ENCODE measurements at places on chromosomes 11 and 22.

DNA sequence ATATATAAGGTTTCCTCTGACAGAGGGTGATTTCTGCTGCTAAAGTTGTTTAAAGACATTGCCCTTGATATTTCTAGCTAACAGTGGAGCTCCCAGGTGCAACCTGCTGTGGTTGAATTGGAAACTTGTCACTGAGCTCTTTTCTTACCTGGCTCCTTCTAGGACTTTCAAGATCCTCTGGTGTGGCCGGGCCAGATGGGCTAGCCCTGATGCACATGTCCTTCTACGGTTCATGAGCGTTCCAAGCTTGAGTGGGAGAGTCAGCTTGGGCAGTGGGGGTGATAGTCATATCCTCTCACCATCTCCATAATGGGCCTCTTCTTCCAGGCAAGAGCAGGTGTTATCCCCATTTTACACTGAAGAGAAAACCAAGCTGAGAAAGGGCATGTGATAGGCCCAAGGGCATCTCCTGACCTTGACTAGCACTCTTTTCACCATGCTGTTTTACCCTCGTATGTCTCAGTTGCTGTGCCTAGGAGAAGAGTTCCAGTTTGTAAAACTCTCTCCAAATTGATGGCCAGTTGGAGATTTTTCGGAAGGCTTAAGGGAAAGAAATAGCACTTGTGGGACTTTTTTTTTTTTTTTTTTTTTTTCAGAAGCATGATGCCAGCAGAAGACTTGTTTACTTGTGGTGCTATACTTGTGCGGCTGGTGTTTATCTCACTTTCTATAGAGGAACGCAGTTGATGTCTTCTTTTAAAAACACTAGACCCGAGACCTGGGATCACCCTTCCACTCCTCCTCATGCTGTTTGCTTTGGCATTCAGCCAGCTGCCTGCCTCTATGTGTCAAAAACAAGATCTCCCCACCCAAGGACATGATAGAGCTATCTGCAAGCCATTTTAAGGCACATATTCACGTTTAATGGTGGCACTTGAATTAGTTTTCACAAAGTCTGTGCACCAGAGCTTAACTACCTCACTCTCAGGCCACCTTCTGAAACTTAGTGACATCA, 32.6 kb downstream of the TEAD1 start:
- no peak for DNase-seq

DNA sequence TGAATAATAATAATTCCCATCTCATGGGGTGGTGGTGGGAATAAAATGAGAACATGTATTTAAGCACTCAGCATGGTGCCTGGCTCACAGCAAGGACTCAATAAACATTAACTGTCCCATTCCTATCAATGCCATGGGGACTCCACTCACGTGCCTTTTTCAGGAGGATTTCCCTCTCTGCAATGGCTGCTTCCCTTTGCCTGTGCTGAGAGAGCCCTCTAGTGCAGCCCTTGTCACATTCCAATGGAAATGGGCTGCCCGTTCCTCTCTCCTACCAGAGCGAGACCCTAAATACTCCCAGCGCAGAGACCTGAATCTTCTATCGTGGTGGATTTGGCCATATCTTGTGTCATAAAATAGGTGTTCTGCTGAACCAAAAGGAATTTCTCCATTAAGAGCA, 621.5 kb upstream of the B3GAT1 start:
- DNase-seq: no peak

DNA sequence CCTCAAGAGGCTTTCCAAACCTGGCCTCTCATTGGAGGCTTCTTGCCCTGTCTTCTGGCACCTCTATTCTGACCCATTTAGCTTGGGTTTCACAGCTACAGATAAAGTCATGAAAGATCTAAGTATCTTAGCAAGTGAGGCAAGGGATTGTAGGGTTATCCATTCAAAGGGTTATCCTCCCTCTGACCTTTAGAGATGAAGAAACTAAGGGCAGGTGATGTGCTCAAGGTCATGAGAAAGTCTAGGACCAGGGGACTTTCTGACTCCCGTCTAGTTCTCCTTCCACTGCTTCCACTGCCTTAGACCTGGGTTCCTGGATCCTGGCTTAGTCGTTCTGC, 7.2 kb downstream of the PHOX2A start:
- DNase-seq: no peak

DNA sequence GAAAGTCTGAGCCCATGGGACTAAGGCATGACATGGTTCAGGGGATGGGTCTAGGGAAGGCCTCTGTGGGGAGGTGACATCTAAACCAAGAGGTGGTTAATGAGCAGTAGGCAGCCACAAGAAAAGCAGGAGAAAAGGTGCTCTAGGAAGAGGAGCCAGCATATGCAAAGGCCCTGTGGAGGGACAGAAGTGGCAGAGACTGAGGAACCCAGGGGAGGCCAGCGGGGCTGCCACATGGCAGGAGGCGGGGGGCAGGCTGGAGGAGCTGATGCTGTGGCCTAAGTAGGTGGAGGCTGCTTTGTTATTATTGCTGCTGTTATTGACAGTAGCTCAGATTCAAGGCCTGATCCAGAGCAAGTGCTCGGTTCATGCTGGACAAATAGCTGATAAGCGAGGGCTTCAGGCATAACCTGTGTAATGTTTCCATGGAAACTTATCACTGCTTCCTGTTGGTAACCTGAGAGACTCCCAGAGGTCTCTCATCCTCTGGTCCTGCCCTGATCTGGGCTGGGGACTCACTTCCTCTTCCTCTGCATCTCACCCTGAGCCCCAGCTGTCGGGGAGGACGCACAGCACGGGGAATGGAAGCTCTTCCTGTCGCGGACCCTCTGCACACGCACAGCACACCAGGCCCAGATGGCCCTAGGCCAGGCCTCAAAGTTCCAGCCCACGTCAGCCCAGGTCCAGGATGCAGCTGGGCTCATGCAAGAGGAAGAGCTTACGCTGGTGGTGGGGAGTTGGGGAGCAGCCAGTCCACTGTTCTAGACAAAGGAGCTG, 75.2 kb upstream of the TP53I11 start:
- no peak for DNase-seq

- no peak for DNase-seq
Measured at GRCh38 chr11:95821640-95822039, 31.3 kb downstream of the CEP57 start.

DNA sequence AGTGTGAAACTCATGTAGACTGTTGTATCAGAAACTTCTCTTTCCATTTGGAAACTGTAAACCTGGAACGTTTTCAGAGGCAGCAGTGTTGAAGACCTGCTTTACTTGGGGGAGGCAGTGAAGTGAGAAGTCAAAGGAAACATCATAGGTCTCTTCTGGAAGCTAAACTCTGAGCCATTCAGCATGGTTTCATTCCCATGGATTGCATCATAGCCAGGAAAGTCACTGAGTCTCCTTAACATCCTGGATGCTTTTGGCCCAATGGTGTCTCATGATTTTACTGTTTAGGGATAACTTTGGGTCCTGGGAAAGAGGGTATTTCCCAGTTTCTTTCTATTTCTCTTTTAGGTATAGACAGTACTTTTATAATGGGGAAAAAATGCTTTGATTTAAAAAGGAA, 153.2 kb upstream of the E2F8 start:
- peak; percentile 51 for DNase-seq

- no peak for DNase-seq
Measured at GRCh38 chr11:12003336-12003735, 5.1 kb downstream of the DKK3 start.

- no peak for DNase-seq
Measured at GRCh38 chr11:123575441-123575840, 79.0 kb downstream of the SCN3B start.

DNA sequence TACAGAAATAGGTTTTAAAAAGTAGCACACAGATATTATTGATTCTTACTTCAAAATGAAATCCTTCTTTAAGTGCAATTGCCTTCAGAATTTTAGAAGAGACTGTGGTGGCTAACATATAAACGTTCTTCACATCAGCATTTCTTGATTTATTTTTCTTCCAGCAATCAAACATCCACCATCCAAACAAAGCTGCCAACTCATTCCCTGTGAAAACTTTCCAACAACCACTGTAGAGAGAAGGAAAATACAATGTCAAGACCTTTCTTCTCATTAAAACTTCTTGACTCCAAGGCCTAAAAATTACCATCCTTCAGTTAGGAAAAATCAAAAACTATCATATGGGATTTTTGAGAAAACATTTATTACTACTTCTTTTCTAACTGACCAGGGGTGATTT, 34.0 kb upstream of the P4HA3 start:
- DNase-seq: no peak

DNA sequence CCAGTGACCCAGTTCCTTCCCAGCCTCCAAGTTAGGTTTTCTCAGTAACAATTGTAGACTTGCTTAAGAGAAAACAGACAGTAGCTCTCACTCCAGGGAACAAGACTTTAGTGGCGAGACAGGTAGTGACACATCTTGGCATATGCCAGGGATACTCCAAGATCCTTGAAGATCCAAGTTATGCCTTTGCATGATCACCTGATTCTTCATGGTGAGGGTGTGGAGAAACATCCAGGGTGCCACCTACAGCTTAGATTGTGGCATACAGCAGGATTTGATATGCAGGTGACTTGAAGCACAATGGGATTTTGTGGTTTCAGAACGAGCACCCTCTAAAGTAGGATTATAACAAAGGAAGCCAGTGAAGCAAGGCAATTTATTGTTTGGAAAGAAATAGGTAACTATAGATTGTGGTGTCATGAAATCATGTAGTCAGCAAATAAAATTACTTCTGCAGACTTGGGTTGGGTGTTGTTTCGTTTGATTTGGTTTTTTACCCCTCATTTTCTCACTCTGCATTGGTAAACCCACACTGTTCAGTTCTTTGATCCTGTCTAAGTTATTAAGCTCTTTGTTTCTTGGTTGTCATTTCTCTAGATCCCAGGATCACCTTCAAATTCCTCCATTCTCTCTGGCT, 9.2 kb downstream of the POU2AF3 start:
- no peak for DNase-seq

- DNase-seq: peak; percentile 61
Measured at GRCh38 chr11:93908689-93909088, 58.3 kb upstream of the VSTM5 start.

DNA sequence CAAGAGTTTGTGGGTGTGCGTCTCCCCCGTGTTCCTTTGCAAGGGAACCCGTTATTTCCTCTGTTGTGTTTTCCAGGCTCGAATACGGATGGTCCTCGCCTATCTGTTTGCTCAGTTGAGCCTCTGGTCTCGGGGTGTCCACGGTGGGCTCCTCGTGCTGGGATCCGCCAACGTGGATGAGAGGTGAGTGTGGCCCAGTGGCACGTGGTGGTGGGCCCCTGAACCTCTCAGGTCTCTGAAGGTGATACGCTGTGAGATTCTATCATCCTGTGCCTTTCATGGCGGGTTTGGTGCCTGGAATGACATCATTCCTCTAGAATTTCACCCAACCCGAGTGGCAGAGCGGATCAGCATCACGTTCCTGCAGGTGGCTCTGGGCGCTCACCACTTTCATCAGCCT, 32.5 kb downstream of the NADSYN1 start:
- DNase-seq: no peak

DNA sequence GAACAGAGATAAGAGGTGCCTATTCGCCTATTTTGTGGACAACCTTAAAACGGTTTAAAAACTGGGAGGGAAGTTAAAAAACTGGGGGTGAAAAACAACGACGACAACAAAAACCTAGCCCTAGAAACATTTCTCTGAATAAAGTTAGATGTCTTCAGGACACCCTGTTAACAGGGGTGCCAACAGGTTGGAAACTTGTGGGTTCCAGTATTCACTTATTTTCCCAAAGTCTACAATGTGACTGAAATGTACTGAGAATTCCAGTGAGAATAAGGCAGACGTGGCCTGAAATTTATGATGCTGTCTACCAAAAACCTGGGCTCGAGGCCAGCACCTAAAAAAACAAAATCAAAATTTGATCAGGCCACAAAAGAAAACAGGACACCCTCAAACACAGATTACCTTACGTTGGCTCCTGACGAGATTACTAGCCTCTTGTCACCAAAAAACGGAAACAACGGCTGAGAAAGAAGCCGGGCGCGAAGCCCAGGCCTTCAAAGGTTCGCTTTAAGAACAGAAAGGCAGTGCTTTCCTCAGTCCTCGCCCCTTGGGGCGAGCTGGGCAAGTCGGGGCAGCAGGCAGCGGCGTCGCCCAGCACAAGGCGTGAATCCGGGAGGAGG, 906 bp downstream of the CCDC90B start:
- DNase-seq: no peak

GRCh38 chr11:37951996-37952395, 1354.0 kb upstream of the RAG2 start:
- no peak for DNase-seq

DNA sequence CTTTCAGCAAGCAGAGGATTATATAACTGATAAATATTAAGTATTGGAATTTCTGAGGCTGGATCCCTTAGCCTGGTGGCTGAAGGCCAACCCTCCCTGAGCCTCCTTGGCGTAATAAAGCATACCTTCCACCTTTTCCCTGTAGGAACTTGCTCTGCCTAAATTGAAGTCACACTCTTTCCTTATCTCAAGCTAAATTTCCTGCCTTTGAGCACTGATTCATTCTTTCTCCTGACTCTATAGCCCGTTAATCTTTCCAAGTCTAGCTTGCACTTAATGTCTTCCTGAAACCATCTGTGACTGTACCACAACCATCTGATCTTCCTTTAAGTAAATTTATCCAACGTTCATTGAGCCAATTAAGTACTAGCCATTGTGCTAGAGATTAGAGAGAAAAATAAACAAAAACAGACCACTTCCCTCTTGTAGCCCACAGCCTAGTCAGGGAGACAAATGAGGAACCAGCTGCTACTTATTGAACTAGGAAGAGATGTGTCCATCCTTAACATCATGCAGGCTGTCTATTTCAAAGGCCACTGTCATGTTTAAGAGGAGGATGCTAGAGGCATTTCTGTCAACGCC, 62.9 kb downstream of the GRK3 start:
- DNase-seq: no peak
